ENCODE measurements at places on chromosomes 3 and 15. TPM values are rescaled to one million over a fixed set of nuclear protein-coding genes. Genes with fewer than 3 reads are reported as not detected.

GRCh38 chr3:158347966-158348365, 223.0 kb upstream of the MLF1 start:
- no peak overlapping the region for H3K4me3 ChIP-seq
- H3K4me1 ChIP-seq, result no peaks in the 10 kb centered on the region
- DNase-seq, result no peak
- H3K36me3 ChIP-seq, result no peaks in the 10 kb centered on the region
- no peaks in the 10 kb centered on the region for H3K27me3 ChIP-seq

GRCh38 chr15:74642348-74642733, 26.7 kb downstream of the CLK3 start:
- no peak for DNase-seq
- peaks cover 7% of the 10 kb centered on the region for H3K36me3 ChIP-seq
- H3K4me1 ChIP-seq, result no peaks in the 10 kb centered on the region
- H3K4me3 ChIP-seq, result no peak overlapping the region
- no peaks in the 10 kb centered on the region for H3K27me3 ChIP-seq

- H3K27me3 ChIP-seq, result no peaks in the 10 kb centered on the region
- no peak for DNase-seq
- peaks cover 12% of the 10 kb centered on the region for H3K4me1 ChIP-seq
- H3K4me3 ChIP-seq, result no peak overlapping the region
- H3K36me3 ChIP-seq, result peaks cover 24% of the 10 kb centered on the region
Observed at GRCh38 chr3:57923101-57923500, 85.1 kb upstream of the FLNB start.

DNA sequence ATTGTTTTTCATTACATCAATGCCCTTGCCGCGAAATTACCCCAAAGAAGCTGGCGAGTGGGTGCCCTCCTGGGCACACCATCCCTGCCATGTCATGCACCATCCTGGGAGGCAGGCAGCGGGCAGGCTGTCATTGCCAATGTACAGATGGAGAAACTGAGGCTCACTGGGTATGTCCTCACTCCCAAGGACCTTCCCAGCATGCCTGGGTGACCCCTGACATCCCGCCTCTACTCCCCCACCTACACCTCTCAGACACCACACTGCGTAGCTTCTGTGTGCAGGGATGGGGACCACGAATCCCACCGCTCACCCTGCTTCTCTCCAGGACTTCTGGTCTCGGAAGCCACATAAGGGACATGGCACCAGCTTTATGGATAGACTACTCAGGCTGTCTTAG, 41.0 kb upstream of the SLC41A3 start:
- H3K4me3 ChIP-seq, result no peak overlapping the region
- H3K27ac ChIP-seq, result no peak overlapping the region
- H3K36me3 ChIP-seq, result no peaks in the 10 kb centered on the region
- no peak for DNase-seq

- H3K36me3 ChIP-seq, result no peaks in the 10 kb centered on the region
- H3K27me3 ChIP-seq, result peaks cover 7% of the 10 kb centered on the region
- no peak for DNase-seq
- no peaks in the 10 kb centered on the region for H3K4me1 ChIP-seq
- H3K27ac ChIP-seq, result no peak overlapping the region
- no peak overlapping the region for H3K4me3 ChIP-seq
Observed at GRCh38 chr3:54262541-54262940, 140.2 kb downstream of the CACNA2D3 start.

MDFIC2 gene
- not detected for total RNA-seq

DNA sequence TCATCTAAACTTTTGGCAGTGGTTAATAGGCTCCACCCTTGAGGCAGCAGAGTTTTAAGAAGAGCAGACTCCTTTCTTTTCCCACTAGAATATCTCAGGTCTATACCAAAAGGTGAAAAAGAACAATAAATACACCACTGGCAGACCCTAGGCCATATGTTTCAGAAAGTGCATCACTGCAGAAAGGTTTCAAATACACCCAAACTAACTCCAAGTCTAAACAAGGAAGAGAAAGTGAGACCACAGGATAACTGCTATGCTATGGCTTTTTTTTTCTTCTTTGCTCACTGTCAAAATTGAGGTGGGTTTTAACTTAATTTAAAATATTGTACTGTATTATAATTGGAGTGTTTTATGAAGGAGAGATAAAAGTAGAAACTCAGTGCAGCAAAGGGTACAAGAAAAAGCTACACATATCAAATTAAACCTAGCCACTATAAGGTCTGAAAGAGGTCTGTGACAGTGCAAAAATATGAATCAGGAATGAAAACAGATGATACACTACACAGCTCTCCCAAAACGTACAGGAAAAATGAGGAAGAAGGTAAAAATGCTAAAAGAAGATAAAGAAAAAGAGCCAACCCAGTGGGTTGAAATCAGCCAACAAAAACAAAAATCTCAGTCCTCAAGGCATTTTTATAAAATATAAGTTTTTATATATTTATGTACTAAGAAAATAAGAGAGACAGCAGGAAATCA, 8.4 kb downstream of the SNX4 start:
- no peak overlapping the region for H3K4me3 ChIP-seq
- H3K27ac ChIP-seq, result no peak overlapping the region
- no peaks in the 10 kb centered on the region for H3K4me1 ChIP-seq
- H3K36me3 ChIP-seq, result peaks cover 11% of the 10 kb centered on the region
- DNase-seq, result no peak

SCG3 gene
- not detected for total RNA-seq

HEG1 gene
- 3.2 TPM for total RNA-seq

GPR160 gene
- 13.0 TPM for total RNA-seq

DNA sequence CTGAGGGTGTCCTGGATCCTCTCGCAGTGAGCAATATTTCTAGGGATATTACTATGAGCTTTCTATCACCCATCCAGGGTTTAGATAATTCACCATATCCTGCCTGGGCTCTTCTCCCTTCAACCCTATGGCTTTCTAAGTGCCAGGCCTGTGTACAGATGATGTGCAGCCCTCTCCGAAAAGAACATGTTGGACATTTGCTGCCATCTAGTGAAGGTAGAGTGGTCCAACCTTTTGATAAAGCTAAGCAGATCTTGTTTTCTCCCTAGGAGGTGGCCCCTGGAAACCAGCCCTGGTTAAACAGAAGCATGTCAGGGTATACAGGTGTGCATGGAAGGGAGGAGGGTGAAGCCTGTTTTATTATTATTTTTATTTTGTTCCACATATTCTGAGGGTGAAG, 27.9 kb upstream of the SCN10A start:
- no peaks in the 10 kb centered on the region for H3K36me3 ChIP-seq
- no peak overlapping the region for H3K4me3 ChIP-seq
- DNase-seq, result peak; percentile 58
- H3K27ac ChIP-seq, result no peak overlapping the region
